ENCODE measurements at places on chromosomes 13 and 19.

- no peak for DNase-seq
These were observed 5.9 kb upstream of the SLC7A10 start for GRCh38 chr19:33231511-33231910.

DNA sequence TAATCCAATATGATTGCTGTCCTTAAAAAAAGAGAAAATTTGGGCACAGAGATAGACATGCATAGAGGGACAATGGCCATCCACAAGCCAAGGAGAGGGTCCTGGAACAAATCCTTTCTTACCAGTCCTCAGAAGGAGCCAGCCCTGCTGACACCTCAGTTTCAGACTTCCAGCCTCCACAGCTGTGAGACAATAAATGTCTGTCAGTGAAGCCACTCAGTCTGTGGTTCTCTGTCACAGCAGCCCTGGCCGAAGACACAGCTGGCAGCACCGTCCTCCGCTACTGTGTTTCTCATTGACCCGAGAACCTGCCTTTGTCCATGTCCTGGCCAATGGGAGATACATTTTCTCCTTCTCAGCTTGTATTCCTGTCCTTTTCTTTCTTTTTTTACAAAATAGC is 207.9 kb downstream of the TM9SF2 start:
- DNase-seq, result no peak

DNA sequence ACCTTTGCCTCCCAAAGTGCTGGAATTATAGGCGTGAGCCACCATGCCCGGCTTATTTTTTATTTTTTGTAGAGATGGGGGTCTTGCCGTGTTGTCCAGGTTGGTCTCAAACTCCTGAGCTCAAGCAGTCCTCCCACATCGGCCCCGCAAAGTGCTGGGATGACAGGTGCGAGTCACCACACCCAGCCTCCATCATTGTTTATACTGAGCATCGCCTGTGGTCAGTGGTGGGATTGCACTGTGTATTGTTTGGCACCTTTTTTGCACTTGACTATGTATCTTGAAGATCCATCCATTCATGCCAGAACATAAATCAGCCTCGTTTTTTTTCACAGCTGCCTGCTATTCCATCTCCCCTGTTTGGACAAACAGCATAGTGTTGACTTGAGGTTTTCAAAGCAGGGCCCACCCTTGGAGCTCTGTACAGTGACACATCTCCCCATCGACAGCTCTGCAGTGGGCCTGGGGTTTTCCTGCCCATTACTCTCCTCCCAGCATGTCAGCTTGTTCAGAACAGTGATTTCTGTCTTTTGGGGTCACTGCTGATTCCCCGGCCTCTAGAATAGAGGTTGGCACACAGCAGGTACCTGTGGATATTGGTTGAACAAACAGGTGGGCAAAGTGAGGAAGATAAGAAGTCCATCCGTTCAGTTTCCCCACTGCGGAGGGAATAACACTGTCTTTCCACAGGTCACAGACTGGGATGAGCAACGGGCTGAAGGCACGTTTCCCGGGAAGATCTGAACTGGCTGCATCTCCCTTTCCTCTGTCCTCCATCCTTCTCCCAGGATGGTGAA is 8.2 kb upstream of the UPK1A start:
- DNase-seq, result no peak

GRCh38 chr13:94188201-94188854 is 291.2 kb downstream of the DCT start:
- no peak for DNase-seq

- peak; percentile 81 for DNase-seq
These were observed 3.4 kb downstream of the DMKN start for GRCh38 chr19:35509861-35510625.

DNA sequence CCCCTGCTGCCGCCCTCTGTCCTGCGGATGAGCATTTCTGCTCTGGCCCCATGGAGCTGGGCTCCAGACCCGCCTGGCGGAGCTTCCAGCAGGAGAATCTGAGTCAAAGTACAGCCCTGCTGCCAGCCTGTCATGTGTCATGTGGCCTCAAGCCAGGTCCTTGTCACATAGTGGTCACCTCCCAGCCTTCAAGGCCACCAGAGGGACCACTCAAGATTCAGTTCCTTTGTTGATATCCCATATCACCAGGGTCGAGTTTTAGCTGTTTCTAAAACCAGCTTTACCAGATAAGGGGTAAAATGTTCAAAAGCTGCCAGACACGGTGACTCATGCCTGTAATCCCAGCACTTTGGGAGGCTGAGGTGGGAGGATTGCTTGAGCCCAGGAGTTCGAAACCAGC is 13.4 kb downstream of the THOP1 start:
- no peak for DNase-seq

- peak; percentile 88 for DNase-seq
These were observed at the start of gene POU4F1 for GRCh38 chr13:78603240-78603957. Gene POU4F1 (minus strand): TSS chr13:78603552. CDS start chr13:78603326, 226 bp downstream.

- no peak for DNase-seq
These were observed 192.3 kb downstream of the SHISA2 start for GRCh38 chr13:25859528-25859927.

DNA sequence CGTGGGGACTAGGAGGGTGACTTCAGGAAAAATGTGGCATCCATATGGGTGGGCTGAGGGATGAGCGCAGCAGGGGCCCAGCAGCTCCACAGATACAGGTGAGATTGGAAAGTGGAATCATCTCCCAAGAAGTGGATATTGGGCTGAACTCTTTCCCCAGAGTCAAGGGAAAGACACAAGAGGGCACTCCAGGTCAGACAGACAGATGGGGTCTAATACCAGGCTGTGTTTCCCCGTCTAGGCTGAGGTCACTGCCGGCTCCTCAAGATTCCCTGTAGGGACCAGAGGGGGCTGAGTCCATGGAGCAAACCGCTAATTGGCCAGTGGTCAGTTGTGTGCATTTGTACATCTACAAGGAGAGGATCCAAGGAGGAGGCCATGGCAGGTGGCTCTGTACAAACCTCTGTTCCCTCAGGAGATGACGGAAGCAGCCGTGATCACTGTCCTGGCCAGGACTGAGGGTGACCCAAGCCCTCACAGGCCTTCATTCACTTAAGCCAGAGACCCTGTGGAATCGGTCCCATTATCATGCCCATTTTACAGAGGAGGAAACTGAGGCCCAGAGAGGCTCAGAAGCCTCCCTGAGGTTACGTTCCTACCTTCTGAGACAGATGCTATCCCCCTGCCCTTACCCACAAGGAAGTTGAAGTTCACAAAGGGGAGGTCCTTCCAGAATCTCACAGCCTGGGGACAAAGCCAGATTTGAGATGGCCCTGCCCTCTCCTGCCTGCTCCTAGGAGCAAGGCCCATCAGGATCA is 14.9 kb upstream of the IGLON5 start:
- DNase-seq, result no peak

- no peak for DNase-seq
These were observed 19.2 kb upstream of the PHF11 start for GRCh38 chr13:49476529-49476928.

GRCh38 chr13:69856331-69856730 is 251.3 kb upstream of the ATXN8OS start:
- DNase-seq, result no peak

DNA sequence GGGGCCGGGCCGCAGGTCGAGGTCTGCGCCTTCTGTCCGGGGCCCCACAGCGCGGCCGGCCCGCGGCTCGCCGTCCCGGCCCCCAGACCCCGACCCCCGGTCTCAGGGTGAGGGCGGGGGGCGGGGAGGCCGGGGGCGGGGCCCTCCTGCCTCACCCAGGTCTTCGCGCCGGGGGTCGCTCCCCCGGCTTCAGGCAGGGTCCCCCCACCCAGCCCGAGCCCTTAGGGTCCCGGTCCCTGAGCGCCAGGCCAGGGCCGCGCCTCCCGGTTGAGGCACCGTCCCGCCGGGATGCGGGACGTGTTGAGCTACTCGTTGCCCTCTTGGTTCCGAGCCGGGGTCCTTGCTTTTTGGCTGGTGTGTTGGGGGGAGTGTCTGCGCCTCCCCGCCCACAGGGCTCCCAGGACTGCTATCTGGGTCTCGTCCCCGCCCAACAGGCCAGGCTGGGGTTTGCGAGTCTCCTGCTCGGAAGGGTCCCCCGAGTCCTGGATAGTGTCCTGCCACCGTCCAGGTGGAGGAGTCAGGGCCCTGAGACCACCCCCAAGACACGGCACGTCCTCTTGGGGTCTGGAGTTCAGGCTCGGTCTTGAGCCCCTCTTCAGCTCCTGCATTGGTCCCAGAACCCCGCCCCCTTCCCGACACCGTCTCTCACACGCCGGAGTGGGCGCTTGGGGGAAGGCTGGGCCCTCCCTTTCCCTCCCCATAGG is 452 bp downstream of the PIAS4 start:
- DNase-seq, result peak; percentile 47

DNA sequence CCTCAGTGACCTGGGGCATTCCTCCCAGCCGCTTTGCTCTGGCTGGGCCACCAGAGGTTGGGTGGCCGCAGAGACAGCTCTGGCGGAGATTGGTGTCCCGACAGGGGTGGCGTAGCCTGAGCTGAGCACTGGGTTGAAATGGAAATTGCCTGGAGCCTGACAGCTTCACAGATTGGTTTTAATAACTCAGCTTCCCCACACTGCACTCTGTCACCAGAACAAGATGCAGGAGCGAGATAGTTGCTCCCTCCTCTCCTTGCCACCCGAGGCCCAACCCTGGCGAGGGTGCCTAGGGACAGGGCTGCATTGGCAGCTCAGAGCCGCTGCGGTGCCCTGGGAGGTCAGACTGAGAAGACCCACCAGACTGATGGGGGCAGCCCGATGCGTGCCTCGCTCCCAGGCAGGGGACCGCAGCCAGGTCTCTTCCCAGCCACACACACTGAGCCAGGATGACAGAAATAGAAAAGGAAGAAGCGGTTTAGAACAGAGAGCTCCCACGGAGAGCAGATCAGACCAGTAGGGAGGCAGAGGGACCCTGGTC is 84.1 kb downstream of the KDM4B start:
- DNase-seq, result no peak

DNA sequence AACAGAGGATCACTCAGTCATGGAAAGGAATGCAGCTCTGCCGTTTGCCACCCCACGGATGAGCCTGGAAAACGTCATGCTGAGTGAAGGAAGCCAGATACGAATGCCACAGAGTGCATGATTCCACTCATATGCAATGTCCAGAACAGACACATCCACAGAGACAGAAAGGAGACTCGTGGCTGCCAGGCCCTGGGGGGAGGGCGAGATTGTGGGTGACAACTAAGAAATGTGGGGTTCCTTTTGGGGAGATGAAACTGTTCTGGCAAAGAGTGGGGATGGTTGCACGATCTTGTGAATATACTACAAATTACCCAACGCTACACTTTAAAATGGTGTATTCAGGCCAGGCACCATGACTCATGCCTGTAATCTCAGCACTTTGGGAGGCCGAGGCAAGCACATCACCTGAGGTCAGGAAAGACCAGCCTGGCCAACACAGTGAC is 27.2 kb upstream of the NAPA start:
- no peak for DNase-seq

- DNase-seq, result peak; percentile 66
These were observed 561 bp upstream of the GJA3 start for GRCh38 chr13:20161275-20161950.

GRCh38 chr13:109331898-109332297 is 454.5 kb downstream of the IRS2 start:
- DNase-seq, result no peak

DNA sequence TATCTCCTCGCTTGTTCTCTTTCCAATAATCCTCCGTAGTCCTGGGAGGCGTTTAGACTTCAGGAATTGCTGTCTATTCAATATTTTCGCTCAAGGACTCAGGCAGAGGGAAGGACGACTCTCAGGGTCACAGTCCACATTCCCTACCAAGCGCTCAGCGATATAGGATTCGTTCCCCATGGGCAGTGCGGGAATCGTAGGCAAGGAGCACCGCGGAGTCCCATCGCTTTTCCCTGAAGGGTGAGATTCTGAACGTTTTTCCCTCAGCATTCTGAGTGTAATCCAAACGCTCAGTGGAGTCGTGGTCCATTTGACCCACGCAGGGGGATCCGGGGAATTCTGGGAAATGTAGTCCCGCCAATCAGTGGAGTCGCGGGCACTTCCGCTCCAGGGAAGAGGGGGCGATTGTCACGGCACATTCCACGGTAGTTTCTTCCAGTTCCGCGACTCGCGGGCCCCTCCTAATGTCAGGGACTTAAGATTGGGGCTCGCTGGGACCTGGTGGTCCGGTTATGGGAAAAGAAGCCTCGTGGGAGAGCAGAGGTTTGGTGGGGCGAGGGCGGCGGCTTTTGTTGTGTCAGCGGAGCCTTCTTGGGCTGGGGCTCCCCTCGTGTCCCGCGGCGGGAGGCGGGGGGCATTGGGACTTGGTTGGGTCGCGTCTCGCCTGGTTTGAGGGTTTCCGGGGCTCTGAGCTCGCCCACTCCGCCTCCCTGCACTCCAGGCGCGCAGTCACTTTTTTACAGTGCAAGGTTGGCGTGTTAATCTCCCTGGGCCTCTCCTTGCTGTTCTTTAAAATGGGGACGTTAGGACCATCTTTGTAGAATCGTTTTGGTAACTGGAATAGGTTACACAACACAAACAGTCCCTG is at the start of gene ZNF234:
ZNF234 (plus strand) TSS at position 364 of the 868 bp plus-strand sequence. CDS start 3,079 bp downstream, outside the sequence.
- DNase-seq, result peak; percentile 78

- no peak for DNase-seq
These were observed 6.5 kb downstream of the PLPPR3 start for GRCh38 chr19:815079-815774.

DNA sequence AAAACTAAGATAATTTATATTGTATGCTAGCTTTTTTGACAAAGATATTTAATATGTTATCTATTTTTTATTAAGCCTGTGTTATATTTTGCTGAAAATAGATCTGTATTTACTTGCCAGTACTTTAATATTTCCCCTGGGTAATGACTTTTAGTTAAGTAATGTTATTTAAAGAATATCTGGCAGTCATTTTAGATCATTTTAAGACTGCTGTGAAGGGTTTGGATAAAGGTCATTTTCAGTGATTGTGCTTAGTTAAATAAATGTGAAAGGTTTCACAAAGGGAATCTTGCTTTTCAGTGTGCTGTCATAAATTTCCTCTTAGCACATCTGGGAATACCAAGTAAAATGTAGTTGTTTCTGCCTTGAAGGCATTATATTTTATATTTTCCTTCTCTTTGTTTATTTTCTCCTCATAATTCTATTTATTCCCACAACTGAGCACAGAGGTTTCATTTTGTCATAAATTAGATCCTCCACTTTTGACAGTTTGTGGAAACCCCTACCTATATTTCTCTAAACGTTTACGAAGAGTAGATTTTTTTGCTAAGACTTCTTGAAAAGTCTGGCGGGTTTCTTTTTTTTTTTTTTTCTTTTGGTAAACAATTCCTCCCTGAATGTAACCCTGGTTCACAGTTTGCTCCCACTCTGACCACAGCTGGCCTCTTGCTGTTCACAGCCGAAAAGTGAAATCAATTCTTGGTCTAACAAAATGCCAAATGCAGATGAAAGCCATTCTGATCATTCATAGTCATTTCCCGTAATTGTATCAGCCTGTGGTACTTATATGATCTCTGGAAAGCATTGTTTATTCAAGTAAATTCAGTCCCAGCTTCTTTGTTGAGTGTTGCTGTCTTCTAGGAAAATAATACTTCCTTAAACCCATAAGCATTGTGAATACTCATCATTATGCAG is 87.8 kb downstream of the MAB21L1 start:
- DNase-seq, result no peak

GRCh38 chr13:71459708-71460107 is 407.3 kb downstream of the DACH1 start:
- no peak for DNase-seq

Data from activated CD4-positive, alpha-beta memory T cell treated with anti-CD3 and anti-CD28 coated beads for 36 hours (primary cell).